Regular cardiac myocyte (primary cell): ENCODE measurements at places on chromosomes 7 and 10. TPM values are rescaled to one million over a fixed set of nuclear protein-coding genes. Genes with fewer than 3 reads are reported as not detected.

Gene SBDS
- 110 and 158 TPM in 2 replicates for total RNA-seq

Gene TSPAN12
- total RNA-seq, result 4.2 and 5.9 TPM in 2 replicates

Gene TFR2
- 0.77 and 2.3 TPM in 2 replicates for total RNA-seq

Gene SEMA3C
- 195 and 315 TPM in 2 replicates for total RNA-seq

Gene FOXI2
- total RNA-seq, result not detected in 2 replicates

Gene ZNF804B
- total RNA-seq, result not detected in 2 replicates

Gene HYAL4
- not detected in 2 replicates for total RNA-seq

Gene EPDR1
- total RNA-seq, result 54.1 and 119 TPM in 2 replicates

Gene OR2A12
- total RNA-seq, result not detected in 2 replicates

Gene SMKR1
- not detected in 2 replicates for total RNA-seq

Gene PI4K2A
- total RNA-seq, result 20.1 and 21.4 TPM in 2 replicates

Gene SRRM3
- 0.38 and 0.56 TPM in 2 replicates for total RNA-seq

Gene UCMA
- total RNA-seq, result not detected in 2 replicates

Gene TAS2R4
- total RNA-seq, result 0.19 and 2.0 TPM in 2 replicates

Gene AOAH
- total RNA-seq, result not detected in 2 replicates

Gene SEPTIN14
- total RNA-seq, result not detected in 2 replicates

Gene CARD11
- 0.28 and 0.38 TPM in 2 replicates for total RNA-seq

Gene COL1A2
- 3,067 and 5,973 TPM in 2 replicates for total RNA-seq

Gene POLL
- 7.3 and 10.1 TPM in 2 replicates for total RNA-seq

Gene STOX1
- under 0.01 and 0.19 TPM in 2 replicates for total RNA-seq

Gene DENND2A
- total RNA-seq, result 0.96 and 11.3 TPM in 2 replicates

Gene VAX1
- total RNA-seq, result not detected in 2 replicates

Gene SYT15
- total RNA-seq, result under 0.01 TPM in 1 of 2 replicates, not detected in the other

Gene ITIH5
- 0.19 and 1.4 TPM in 2 replicates for total RNA-seq

Gene UCN3
- not detected in 2 replicates for total RNA-seq

Gene FASTK
- 68.2 and 83.2 TPM in 2 replicates for total RNA-seq

Gene CYP3A5
- total RNA-seq, result under 0.01 TPM in 1 of 2 replicates, not detected in the other

Gene FXYD4
- total RNA-seq, result not detected in 2 replicates

Gene PSD
- total RNA-seq, result 0.38 and 4.2 TPM in 2 replicates
